ENCODE measurements at places on chromosomes 7 and 10.

- no peak for DNase-seq
These were observed 29.0 kb upstream of the EBLN1 start for GRCh38 chr10:22246680-22247391.

DNA sequence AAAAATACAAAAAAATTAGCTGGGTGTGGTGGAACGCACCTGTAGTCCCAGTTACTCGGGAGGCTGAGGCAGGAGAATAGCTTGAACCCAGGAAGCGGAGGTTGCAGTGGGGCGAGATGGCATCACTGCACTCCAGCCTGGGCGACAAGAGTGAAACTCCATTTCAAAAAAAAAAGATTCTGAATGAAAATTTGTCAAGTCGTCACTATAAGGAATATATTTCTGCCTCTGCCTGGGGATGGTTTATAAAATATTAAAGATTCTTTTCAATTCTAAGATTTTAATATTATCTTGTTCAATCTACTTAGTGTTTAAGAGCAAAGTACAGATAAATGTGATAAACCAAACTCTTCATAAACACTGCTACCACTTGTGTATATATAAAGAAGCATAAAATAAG, 147.3 kb downstream of the NRBF2 start:
- DNase-seq: no peak

GRCh38 chr10:89371987-89372386, 5.9 kb upstream of the IFIT1B start:
- no peak for DNase-seq

DNA sequence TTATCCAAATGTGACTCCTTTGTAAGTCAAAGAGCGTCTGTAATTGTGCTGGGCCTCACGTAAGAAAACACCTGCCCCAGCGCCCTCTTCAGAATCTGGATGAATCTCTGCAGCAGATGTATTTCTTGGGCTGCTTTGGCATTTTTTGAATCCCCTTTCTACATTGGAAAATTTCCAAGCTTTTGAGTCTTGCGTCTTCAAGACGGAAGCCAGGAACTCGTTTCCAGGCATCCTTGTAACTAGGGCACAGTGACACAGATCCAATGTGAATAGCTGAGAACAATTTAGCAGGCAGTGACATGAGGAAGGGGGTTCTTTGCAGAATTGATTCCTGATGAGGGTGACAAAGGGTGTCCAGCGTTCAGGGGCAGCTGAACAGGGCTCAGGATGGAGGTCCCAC, 862.3 kb downstream of the TYW1 start:
- no peak for DNase-seq

- no peak for DNase-seq
These were observed 2.5 kb downstream of the VOPP1 start for GRCh38 chr7:55569797-55570196.

DNA sequence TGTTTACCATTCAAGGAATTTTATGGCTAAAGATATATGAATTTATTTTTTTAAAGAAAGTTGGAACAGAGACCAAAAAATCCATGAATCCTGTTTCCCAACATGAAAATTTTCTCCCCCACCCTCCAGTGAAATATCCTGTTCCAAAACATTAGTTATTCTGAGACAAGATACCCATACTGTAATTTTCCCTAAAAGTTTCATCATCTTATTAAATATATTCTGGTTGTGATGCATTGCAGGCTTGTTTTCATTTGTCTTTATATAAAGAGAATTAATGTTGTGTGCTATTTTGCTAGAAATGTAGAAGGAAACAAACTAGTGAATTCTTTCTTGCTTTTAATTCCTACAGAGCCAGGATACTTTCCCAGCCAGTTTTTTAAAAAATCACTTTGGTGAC, 106.6 kb downstream of the EXOC4 start:
- DNase-seq: no peak

DNA sequence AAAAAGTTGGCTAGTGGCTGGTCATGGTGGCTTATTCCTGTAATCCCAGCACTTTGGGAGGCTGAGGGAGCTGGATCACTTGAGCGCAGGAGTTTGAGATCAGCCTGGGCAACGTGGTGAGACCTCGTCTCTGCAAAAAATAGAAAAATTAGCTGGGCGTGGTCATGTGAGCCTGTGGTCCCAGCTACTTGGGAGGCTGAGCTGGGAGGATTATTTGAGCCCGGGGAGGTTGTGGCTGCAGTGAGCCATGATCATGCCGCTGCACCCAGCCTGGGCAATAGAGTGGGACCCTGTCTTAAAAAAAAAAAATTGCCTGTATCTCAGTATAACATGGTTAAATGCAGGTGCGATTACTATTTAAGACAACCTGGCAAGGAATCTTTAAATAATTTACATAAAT, 61.0 kb downstream of the ADD3 start:
- DNase-seq: no peak

- no peak for DNase-seq
These were observed 298.7 kb downstream of the GFRA1 start for GRCh38 chr10:115974351-115974750.

- DNase-seq: no peak
These were observed 1.2 kb downstream of the MACROH2A2 start for GRCh38 chr10:70053841-70054288.

- no peak for DNase-seq
These were observed 14.5 kb downstream of the AKR1B1 start for GRCh38 chr7:134444198-134444960.

GRCh38 chr10:58480321-58480720, 32.4 kb upstream of the BICC1 start:
- DNase-seq: no peak

DNA sequence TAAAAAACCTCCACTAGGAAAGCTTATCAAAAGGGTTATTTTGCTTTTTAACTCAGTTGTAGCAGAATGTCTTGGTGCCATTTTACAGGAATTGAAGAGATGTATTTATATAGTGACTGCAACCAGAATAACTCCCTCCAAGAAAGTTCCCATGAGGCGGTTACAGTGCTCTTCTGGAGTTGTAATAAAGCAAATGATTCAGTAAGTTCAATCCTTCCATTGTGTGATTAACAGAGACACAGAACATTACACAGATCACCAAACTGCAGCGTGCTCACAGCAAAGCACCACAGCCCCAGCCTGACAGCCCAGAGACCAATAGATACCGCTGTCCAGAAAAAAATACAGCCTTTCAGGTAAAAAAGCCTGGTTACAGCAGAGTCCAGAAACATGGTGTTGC, 21.9 kb upstream of the CABCOCO1 start:
- no peak for DNase-seq

GRCh38 chr10:119060107-119060506, 20.5 kb downstream of the EIF3A start:
- DNase-seq: no peak

DNA sequence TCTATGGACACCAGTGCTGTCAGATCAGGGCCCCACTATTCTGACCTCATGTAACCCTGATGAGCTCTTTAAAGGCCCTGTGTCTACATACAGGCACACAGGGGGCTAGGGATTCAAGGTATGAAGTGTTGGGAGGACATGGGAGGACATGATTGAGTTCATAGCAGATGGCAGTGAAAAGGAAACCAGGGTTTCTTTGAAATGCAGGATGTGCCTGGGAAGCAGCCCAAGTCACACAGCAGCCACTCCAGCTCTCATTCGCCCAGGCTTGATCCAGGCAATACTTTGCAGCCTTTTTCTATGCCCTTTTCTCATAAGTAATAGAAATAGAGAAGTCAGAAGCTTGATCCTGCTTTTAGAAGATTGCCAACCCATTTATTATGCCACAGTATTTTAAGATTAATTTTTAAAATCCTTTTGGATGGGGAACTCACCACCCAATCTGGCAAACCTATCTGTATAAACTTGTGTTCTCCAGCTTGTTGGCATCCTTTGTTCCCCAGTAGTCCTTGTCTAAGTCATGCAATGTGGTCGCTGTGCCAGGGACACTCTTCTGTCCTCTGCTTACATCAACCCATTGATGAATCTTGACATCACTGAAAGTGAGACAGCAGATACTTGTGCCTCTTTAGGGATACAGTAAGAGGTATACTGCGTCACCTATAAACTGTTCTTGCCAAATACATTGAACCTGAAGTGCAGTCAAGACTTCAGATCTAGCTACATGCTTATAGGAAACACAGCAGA, 95.0 kb downstream of the TAF3 start:
- no peak for DNase-seq

GRCh38 chr10:61987951-61988379, 86.5 kb downstream of the ARID5B start:
- DNase-seq: no peak

- DNase-seq: no peak
These were observed 85.1 kb upstream of the GTF2I start for GRCh38 chr7:74572301-74572979.

DNA sequence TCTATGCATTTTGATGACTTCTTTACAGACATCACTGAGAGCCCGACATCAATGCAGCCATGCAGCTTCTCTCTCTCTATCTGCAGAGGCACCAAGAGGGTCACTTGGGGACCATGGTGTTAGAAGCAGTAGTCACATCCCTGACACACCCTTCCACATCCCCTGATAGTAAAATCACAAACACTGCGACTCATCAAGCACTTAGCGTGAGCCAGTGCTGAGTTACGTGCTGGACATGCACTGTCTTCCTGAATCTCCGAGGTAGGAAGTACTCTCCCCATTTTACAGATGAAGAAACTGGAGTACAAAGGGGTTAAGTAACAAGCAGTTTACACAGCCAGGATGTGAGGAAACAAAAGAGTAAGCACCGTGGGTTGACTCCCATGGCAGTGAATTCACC, 109.2 kb downstream of the OSBPL3 start:
- DNase-seq: no peak

- no peak for DNase-seq
These were observed 322.7 kb downstream of the CRPPA start for GRCh38 chr7:16098585-16099179.

GRCh38 chr7:65449505-65449852, 75.8 kb downstream of the ZNF92 start:
- DNase-seq: no peak

GRCh38 chr10:104429846-104430245, 76.2 kb downstream of the CFAP58 start:
- no peak for DNase-seq

GRCh38 chr10:44647877-44648542, 263.1 kb upstream of the CXCL12 start:
- no peak for DNase-seq

DNA sequence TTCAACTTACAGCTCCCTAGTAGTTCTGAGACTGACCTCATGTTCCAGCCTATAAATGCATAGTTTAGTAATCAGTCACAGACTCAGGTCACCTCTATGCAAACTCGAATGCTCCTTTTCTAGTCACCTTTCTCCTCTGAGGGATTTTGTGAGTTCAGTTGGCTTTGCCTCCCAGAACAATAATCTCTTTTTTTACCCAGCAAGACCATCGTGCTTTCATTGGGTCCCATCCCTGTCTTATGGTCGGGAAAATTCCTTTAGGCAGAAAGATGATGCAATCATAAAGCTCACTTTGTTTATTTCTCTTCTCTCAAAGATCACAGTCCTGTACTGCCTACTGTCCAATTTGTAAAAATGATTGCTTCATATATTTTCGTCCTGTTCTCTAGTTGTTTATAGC, 38.4 kb downstream of the TWIST1 start:
- no peak for DNase-seq

DNA sequence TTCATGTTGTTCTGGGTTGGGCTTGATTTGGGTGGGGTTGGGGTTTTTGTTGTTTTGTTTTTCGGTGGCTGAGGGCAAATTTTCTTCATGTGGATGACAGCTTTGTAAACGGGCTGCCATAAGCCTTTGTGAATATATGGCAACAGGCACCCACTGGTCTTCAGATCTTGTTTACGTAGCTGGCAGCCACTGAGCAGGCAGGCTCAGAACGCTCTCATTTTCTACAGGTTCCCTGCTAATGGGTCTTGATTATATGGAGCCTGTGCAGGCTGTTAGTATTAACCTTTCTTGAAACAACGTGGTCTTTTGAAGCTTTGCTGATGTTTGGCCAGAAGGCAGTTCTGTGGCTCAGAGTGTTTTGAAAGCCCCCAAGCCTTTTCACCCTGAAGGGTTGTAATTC, 199.7 kb downstream of the TNS3 start:
- peak; percentile 68 for DNase-seq

DNA sequence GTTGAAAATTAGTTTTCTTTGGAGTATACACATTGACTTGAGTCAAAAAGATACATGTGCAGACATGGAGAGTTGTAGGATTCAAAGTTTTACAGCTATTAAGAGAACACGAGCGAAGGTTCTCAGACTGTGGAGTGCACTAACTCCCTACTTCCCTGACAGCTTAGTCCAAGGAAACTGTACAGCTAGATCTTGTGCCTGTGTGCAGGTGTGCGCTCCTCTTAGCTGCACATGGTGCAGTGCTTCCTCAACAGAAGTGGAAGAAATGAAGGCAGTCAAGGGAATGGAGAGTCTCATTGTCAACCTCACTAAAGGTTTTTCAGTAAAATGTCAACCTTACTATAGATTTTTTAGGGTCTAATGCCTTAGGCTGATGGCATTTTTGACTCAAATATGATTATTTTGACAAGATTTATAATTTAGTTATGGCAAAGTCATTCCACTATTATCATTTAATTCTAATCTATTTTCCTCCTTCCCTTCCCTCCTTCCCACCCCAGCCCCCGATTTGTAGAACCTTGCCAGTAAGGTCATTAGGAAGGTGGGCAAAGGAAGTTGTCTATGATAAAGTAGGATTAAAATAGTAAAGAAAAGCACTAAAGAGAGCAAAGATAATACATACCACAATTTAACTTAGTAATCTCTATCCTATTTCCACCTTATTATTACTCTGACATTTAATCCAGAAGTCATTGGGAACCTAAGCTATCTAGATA, 13.6 kb downstream of the PDK4 start:
- no peak for DNase-seq

DNA sequence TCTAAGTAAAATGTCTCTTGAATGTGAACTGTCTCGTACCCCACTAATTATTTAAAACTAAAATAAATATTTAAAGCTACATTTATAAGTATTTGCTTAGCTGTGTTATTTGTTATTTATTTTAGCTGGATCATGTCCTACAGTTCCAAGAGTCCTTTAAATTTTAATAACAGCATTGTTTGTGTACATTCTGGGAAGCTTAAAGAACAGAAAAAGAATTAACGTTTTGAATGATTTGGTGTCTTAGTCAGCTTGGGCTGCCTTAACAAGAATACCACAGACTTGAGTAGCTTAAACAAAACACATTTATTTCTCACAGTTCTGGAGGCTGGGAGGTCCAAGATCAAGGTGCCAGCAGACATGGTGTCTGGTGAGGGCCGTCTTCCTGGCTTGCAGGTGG, 107.4 kb downstream of the ITIH5 start:
- no peak for DNase-seq

GRCh38 chr10:89171263-89171872, 35.7 kb downstream of the CH25H start:
- DNase-seq: no peak
